Left ventricle myocardium superior (tissue), 1 donor: ENCODE measurements at places on chromosomes 2 and 18. TPM values are rescaled to one million over a fixed set of nuclear protein-coding genes. Genes with fewer than 3 reads are reported as not detected.

The CHN1 gene
- 16.6 TPM for total RNA-seq

The MYL1 gene
- not detected for total RNA-seq

The ARHGAP28 gene
- total RNA-seq: 1.4 TPM

DNA sequence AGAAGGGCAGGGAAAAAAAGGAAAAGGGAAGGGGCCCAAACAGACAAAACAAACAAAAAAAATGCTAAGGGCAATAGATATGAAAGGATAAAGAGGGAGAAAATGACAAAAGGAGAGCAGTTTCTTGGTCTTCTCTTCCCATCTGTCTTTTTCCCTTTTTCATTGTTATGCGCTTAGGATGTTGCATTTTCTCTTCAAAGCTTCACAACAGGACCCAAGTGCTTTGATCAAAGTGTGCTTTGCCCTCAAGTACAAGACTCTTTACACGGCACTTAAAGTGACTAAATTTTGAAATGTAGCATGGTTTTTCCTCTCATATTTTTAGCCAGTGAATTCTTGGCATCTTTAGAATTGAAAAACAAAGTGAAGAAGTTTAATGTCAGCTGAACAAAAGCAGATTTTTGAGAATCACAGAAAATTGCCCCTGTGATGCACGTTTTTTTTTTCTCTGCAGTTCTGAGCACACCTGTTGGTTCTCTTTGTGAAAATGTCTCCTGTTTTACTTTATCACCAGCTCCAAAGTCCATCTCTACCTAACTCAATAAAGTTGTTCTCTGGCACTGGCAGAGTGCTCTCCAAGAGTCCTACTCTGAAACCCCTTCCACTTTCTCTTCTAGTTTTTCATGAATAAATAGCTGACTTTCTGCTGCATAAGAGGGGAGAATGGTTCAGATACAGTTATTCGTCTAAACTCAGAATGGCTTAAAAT is 126.6 kb downstream of the KCNH7 start:
- no peak for DNase-seq

DNA sequence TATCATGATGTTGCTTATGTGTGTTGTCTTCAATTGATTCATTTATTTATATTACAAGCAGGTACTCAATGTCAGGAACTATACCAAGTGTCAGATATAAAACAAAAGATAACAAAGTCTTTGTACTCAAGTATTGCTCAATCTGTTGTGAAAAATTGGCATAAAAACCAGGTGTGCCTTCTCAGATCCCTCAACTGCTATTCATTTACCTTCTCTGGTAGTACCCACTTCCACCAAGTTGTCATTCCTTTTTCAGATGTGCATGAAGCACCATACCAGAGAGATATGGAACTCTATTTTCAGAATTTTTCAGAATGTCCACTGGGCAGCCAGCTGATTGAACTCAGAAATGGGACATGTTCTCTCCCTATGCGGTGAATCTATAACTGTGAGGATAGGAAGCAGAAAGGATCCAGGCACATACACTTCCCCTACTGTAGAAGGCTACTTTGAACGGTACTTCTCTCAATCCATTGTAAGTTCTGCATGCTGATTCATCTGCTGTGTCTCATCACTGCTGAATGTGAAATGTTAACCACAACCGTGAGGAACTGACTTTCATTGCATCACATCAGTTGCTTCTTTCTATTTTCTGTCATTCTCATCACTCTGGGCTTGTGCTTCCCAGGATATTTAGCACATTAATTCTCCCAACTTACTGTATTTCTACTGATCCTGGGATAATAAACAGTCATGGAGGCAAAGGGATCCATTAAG is 1621.3 kb downstream of the SUCLG1 start:
- no peak for DNase-seq

DNA sequence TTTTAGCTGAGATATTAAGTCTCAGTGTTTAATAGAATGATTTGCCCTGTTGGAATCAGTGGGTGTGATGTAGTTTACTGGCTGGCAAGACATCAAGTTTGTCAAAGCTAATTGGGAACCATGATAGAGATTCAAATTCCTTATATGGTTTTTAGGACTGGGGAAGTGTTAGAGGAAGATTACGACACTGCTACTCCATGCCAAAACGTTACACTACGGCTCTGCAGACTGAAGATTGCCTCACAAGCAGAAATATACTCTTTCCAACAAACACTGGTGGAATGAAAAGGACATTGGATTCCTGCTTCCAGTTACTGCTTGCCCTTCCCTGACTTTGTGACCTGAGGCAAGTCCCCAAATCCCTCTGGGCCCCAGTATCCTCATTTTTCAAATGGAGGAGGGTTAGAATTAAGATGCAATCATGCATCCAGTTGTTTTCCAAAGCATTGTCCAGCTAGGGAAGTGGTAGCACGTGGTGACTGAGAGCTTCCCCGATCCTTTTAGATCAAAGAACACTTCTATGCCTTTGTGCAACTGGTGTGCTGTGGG is 147.6 kb downstream of the CDC42EP3 start:
- DNase-seq: no peak

GRCh38 chr18:37527395-37527794 is 38.2 kb downstream of the CELF4 start:
- no peak for DNase-seq

- DNase-seq: no peak
Observed at GRCh38 chr2:109209941-109210340, 80.9 kb downstream of the SH3RF3 start.
